Activated naive CD4-positive, alpha-beta T cell treated with anti-CD3 and anti-CD28 coated beads, Interleukin-2, amount 50 U/mL, for 16 hours (primary cell): ENCODE measurements at places on chromosomes 3 and 15.

GRCh38 chr3:38334142-38335055 lies 12.2 kb upstream of the XYLB start:
- DNase-seq: no peak

DNA sequence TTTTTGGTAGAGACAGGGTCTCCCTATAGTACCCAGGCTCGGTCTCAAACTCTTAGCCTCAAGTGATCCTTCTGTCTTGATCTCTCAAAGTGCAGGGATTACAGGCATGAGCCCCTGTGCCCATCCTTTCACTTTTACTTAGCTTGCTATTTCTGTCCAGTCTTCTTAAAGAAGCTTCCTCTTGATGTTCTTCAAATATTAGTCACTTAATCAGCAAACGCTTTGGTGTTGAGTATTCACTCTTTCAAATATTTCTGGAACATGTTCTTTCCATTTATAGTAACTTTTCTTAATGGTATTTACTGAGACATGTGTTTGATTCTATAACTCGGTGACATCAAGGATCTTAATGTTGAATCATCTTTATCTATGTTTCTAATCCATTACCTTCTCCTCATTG lies 122.1 kb downstream of the CNTN6 start:
- DNase-seq: no peak

DNA sequence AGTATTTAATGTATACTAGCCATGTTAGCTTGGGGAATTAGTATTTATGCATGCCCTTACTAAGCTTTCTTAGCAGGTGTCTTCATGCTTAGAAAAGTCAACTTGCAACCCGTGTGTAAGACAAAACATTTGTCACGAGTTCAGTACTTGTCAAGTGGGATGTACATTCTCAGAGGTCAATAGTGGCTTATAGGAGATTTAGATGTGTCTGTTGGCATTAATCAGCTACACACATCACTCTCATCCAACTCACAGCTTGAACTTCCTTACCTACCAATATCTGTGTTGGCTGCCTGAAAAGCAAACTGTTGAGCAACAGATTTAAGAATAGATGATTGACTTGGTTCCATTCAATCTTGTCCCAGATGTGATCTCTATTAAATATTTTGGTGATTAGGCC lies 109.5 kb downstream of the ROBO2 start:
- no peak for DNase-seq

- DNase-seq: peak; percentile 62
Observed at GRCh38 chr15:89129123-89129815, 41.0 kb downstream of the ABHD2 start.

GRCh38 chr3:55654123-55654760 lies 167.1 kb upstream of the WNT5A start:
- DNase-seq: no peak
